Esophagus muscularis mucosa (tissue), 4 donors: ENCODE measurements at places on chromosomes 4 and X. TPM values are rescaled to one million over a fixed set of nuclear protein-coding genes. Genes with fewer than 3 reads are reported as not detected.

DNA sequence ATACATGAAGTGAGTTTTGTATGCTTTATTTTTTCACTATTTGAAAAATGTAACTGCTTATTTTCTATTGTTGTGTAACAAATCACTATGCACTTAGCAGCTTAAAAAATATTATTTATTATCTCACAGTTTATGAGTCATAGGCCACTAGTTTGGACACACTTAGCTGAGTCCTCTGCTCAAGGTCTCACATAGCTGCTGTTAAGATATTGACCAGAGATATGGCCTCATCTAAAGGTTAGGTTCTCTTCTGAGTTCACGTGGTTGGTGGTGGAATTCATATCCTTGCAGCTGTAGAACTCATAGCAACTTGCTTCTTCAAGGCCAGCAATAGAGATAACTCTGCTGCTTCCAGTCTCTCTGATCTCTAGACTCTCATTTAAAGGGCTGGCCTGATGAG lies 534.4 kb downstream of the SPRY1 start:
- no peaks in the 10 kb centered on the region for H3K36me3 ChIP-seq
- no peaks in the 10 kb centered on the region for H3K4me1 ChIP-seq
- no peak for DNase-seq
- H3K27me3 ChIP-seq, result no peaks in the 10 kb centered on the region

DNA sequence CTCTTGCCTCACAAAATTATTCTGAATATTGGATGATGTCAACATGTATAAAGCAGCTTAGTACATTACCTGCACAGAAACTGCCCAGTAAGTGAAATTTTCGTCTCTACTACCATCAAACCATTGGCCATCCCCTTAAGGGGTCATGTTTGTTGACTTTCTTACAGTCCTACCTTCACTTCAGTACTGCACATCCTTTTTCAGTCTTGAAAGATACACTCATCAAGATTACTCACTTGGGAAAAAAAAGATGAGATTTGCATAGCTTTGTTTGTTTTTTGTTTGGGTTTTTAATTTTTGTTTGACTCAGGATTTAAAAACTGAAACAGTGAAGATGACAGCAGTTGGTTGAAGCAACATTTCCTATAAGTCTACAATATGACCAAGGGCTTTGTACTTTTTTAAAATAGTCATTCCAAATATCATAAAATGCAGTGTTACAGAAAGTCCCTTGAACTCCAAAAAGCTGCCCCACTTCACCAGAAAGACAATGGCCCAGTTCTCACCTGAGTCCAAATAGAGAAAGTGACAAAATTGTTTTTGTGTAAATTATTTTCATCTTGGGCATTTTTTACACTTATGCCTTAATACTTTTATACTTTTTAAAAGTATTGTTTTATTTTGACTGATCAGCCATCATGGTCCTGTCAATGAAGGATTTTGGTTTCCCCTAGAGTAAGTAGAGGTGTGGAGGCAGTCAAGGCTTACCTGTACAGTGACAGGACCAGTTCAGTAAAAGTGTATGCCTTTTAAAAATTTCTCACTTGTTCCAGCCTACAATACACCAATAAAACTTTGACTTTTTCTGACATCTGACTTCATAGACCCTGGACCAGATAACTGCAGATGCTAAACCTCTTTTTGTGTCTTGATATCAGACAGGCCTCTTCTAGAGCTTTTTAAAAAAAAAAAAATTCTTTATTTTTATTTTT lies 59.7 kb upstream of the EDA2R start:
- no peaks in the 10 kb centered on the region for H3K36me3 ChIP-seq
- H3K4me1 ChIP-seq, result no peaks in the 10 kb centered on the region

DNA sequence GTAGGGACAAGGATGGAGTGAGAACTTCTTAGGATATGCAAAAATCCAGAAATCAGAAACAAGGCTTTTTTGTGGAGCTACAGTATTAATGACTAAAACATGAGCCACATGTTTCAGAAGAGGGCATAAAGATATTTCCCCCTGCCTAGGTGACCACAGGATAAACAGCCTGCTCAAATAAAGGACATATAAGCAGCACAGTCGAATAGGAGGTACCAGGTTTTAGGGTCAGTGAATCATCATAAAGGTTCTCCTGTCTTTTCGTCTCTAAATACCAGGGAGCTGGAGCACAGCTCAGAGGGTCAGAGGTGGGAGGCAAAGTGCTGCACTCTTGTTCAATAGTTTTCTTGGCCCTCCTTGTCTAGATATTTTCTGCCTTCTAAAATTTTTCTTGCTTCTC lies 211.9 kb upstream of the HS3ST1 start:
- DNase-seq, result no peak
- no peaks in the 10 kb centered on the region for H3K4me1 ChIP-seq
- H3K27ac ChIP-seq, result no peak overlapping the region
- no peaks in the 10 kb centered on the region for H3K36me3 ChIP-seq
- no peaks in the 10 kb centered on the region for H3K27me3 ChIP-seq
- H3K4me3 ChIP-seq, result no peak overlapping the region

- no peak overlapping the region for H3K4me3 ChIP-seq
- DNase-seq, result no peak
- H3K27ac ChIP-seq, result no peak overlapping the region
- no peaks in the 10 kb centered on the region for H3K36me3 ChIP-seq
- no peaks in the 10 kb centered on the region for H3K27me3 ChIP-seq
These were observed 64.7 kb upstream of the MAP9 start for GRCh38 chr4:155441475-155441874.

DNA sequence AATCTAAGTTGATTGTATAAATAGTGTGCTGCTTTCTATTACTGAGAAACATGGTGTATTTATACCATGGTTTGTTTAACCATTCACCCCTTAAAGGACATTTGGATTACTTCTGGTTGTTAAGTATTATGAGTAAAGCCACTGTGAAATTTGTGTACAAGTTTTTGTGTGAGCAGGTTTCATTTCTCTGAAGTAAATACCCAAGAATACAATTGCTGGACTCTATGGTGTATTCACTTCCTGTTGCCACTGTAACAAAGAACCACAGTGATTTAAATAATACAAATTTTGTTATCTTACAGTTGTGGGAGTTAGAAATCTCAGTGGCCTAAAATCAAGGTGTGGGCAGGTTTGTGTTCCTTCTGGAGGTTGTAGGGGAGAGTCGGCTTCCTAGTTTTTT lies 869.6 kb downstream of the CCSER1 start:
- no peak overlapping the region for H3K4me3 ChIP-seq
- no peak for DNase-seq
- H3K36me3 ChIP-seq, result no peaks in the 10 kb centered on the region

- no peaks in the 10 kb centered on the region for H3K27me3 ChIP-seq
- H3K36me3 ChIP-seq, result no peaks in the 10 kb centered on the region
- H3K4me3 ChIP-seq, result no peak overlapping the region
- H3K27ac ChIP-seq, result no peak overlapping the region
These were observed 73.4 kb downstream of the RELL1 start for GRCh38 chr4:37612811-37613210.

- H3K27ac ChIP-seq, result no peak overlapping the region
- H3K4me3 ChIP-seq, result no peak overlapping the region
- no peak for DNase-seq
- no peaks in the 10 kb centered on the region for H3K36me3 ChIP-seq
- no peaks in the 10 kb centered on the region for H3K27me3 ChIP-seq
These were observed 48.1 kb downstream of the UGT2A2 start for GRCh38 chr4:69591364-69591763.

GRCh38 chr4:55613621-55614020 lies 21.6 kb upstream of the PDCL2 start:
- H3K27me3 ChIP-seq, result no peaks in the 10 kb centered on the region
- no peaks in the 10 kb centered on the region for H3K4me1 ChIP-seq

- H3K4me1 ChIP-seq, result peaks cover 13% of the 10 kb centered on the region
- no peak overlapping the region for H3K27ac ChIP-seq
- no peak for DNase-seq
- H3K4me3 ChIP-seq, result no peak overlapping the region
These were observed 54.7 kb upstream of the LAS1L start for GRCh38 chrX:65589304-65589703.

DNA sequence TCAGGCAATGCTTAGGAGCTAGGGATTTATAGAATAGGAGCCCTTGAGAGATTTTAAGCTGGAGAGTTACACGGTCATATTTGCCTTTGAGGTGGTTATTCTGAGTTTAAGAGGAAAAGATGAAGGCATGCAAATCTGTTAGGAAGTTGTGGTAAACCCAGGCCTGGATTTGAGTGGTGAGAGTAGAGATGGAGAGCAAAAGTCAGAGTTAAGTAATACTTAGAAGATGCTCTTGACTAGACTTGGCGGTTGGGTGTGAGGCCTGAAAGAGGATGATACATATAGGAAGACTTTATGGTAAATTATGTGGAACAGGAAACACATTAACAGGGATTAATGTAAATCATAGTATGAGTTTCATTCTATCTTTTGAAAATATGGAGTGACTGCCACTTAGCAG lies 136.0 kb upstream of the ARX start:
- no peaks in the 10 kb centered on the region for H3K4me1 ChIP-seq
- no peaks in the 10 kb centered on the region for H3K27me3 ChIP-seq
- H3K36me3 ChIP-seq, result no peaks in the 10 kb centered on the region

- no peak overlapping the region for H3K4me3 ChIP-seq
- no peaks in the 10 kb centered on the region for H3K27me3 ChIP-seq
- DNase-seq, result no peak
- H3K27ac ChIP-seq, result no peak overlapping the region
These were observed 201.7 kb upstream of the AFF2 start for GRCh38 chrX:148298737-148299136.

GRCh38 chr4:6294705-6295421 lies 25.2 kb downstream of the WFS1 start:
- DNase-seq, result no peak
- no peak overlapping the region for H3K27ac ChIP-seq

DNA sequence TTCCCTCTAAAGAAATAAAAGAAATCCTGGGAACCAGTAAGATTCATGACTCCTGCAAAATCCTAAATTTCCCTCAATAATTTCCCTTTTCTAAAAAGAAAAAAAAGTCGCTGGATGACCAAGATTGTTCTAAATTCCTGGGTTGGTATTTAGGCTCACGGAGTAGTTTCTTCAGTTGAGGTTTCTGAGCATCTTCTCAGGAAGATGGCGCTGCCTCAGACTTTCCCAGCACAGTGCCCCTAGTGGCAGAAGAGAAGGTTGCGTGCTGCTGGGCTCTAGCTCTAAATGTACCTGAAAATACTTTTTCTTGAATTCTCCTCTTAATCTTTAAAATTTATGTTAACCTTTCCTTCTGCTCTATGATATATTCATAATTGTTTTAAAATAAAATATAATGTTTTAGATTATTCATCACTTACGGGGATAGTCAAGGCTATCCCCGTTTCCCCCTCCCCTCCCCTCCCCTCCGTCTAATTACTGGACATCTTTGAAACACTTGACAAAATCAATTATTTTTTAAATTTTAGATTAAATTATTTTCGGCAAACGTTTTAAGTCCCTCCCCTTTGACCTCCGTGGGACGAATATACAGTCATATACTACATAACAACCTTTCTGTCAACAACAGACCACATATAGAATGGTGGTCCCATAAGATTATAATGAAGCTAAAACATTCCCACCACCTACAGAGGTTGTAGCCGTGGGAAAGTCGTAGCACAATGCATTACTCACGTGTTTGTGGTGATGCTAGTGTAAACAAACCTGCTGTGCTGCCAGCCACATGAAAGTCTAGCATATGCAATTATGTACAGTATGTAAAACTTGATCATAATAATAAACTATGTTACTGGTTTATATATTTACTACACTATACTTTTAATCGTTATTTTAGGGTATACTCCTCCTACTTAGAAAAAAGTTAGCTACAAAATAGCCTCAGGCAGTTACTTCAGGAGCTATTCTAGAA lies 41.0 kb upstream of the GATB start:
- no peak for DNase-seq
- no peak overlapping the region for H3K4me3 ChIP-seq
- peaks cover 7% of the 10 kb centered on the region for H3K4me1 ChIP-seq

DNA sequence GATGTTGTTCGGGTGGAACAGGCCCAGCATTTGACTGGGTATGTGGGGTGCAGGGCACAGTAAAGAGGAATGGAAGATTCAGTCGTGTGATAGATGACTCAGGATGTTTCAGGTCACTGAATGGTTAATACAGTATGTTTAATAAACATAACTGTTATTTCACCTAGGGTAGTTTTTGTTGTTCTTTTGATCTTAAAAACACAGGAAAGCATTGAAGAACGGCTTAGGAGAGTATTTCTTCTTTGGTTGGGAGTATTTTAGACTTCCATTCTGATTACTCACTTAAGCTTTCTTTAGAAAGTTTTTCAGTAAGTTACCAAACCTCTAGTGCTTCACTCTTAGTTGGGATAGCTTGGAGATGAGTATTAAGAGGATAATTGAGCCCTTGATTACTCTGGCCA lies 62.3 kb downstream of the STAG2 start:
- H3K4me3 ChIP-seq, result no peak overlapping the region
- DNase-seq, result no peak
- no peaks in the 10 kb centered on the region for H3K27me3 ChIP-seq
- no peak overlapping the region for H3K27ac ChIP-seq

- H3K4me3 ChIP-seq, result no peak overlapping the region
- H3K27me3 ChIP-seq, result no peaks in the 10 kb centered on the region
- H3K4me1 ChIP-seq, result no peaks in the 10 kb centered on the region
- H3K27ac ChIP-seq, result no peak overlapping the region
- H3K36me3 ChIP-seq, result no peaks in the 10 kb centered on the region
- no peak for DNase-seq
These were observed 100.5 kb downstream of the MFAP3L start for GRCh38 chr4:169925678-169926077.

DNA sequence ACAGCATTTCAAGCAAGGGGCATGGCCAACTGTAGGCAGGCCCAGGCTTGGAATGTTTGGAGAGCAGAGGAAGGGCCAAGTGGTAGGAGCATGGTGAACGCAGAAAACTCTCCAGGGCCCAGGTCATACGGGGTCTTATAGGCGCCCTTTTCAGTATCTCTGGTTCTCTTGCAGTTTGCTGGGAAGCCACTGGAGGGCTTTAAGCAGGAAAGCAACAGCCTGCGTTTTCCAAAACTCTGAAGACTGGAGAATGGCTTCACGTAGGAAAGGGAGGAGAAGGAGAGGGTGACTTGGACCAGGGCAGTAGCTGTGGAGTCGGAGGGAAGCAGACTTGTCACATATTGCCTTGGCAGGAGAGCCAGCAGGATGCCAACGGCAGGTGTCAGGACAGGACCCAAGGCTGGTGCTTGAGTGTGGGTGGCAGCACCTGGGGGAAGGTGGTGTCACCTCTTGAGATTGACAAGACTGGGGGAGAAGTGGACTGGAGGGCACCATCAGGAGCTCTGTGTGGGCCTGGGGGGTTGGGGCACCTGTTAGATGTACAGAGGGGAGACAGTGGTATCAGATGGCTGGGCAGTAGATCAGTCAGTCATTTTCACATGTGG lies 21.9 kb downstream of the TKTL1 start:
- H3K4me1 ChIP-seq, result no peaks in the 10 kb centered on the region
- no peak overlapping the region for H3K27ac ChIP-seq
- H3K27me3 ChIP-seq, result no peaks in the 10 kb centered on the region
- H3K36me3 ChIP-seq, result no peaks in the 10 kb centered on the region
- no peak overlapping the region for H3K4me3 ChIP-seq
- no peak for DNase-seq

The DCAF12L2 gene
- total RNA-seq, result 1.0 TPM

The CSN1S1 gene
- not detected for total RNA-seq

The PDHA2 gene
- not detected for total RNA-seq

The LEF1 gene
- 0.52 TPM for total RNA-seq

The XKRX gene
- total RNA-seq, result not detected

The STX18 gene
- total RNA-seq, result 17.8 TPM

The SLC34A2 gene
- not detected for total RNA-seq
